GDM1 (cell line): ENCODE measurements at places on chromosomes 2 and 18.
A peak's percentile ranks its signal among the peaks of the same experiment; 100 is the strongest.

DNA sequence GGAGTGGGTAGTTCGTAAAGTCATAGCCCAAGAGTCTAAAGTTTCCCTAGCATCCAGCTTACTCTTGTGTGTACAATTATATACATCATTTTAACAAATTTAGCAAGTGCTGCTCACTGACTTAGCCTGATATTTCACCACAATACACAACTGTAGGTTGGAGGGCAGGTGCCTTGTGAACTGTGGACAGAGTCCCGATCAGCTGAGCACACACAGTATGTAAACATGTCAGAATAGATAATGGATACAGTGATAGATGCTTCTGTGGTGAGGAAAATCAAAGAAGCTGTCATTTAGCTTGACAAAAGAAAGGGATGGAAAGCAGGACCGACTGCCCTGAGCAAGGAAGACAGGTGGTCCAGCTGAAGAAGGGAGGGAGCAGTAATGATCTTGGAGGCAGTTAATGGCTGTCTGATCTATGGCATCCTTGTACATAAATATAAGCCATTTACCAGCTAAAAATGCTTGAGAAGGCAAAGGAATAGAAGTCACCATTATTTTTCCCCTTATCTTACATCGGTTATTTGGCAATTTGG lies 372.8 kb upstream of the UBE2E3 start:
- no peak for DNase-seq

GRCh38 chr18:46250812-46251173 lies 146.6 kb downstream of the HAUS1 start:
- DNase-seq, result no peak

- no peak for DNase-seq
Observed at GRCh38 chr2:178700922-178701342, 106.3 kb downstream of the TTN start.

DNA sequence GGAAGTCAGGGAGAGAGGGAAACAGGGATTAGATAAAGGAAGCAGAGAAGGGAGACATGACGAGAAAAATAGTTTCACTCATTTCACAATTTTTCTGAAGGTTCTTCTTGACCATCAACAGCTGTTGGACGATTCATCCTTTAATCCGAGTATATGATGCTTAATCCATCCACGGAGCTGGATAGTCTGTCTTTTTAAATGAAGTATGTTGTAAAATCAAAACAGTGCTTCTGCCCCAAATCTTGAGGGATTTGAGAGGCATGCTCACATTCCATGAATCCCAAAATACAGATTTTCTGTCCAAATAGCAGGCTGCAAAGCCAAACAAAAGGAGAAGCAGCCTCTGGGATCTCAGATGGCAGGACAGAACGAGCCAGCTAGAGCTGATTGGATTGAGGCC lies 47.5 kb downstream of the EPAS1 start:
- DNase-seq, result no peak

GRCh38 chr18:8238507-8238906 lies 370.7 kb upstream of the RAB12 start:
- DNase-seq, result no peak

GRCh38 chr2:232449964-232450363 lies 6.0 kb upstream of the ALPI start:
- no peak for DNase-seq

DNA sequence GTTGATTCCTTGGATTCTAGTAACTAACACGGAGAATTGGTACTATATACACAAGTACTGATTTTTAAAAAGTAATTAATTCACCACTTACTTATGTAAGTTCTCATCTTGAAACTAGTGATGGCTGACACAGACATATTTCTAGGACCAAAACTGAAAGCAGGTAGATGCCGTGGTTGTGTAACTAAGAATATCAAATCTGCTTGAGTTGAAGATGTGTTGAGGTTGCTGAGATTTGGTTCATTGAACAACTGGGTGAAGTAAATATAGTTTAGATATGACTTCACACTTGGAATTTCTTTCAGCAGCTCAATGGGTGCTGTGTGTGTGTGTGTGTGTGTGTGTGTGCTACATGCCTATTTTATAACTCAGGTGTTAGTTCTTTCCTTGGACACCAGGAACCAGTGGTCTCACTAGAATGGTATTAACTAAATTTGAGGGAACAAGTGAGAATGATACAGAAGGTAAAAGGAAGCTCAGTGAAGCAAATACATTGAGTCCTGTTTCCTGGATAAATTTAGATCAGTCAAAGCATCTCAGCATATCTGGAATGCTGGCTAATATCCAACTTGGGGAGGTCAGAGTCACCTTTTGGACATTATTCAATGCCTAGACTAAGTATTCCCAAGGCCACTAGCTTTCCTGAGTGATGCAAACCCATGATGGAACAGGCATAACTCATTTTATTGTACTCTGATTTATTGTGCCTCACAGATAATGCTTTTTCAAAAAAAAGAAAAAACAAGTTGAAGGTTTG lies 110.7 kb upstream of the ZEB2 start:
- no peak for DNase-seq

DNA sequence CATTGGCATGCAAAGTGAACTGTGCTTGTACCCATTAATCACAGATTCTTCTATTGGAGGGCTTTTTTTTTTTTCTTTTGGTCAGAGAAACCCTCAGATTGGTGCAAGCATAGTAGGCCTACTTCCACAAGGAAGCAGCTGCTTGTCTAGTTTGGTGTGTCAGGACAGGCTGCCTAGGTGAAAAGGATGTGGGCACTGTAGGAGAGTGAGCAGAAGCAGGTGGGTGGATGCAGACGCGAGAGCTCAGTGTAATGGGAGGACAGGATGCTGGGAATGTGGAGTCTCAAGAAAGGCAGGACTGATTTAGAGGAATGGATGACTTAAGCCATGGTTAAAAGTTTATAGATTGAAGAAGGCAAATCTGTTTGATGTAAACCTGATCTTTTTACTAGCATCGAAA lies 3.1 kb downstream of the ELP2 start:
- no peak for DNase-seq

DNA sequence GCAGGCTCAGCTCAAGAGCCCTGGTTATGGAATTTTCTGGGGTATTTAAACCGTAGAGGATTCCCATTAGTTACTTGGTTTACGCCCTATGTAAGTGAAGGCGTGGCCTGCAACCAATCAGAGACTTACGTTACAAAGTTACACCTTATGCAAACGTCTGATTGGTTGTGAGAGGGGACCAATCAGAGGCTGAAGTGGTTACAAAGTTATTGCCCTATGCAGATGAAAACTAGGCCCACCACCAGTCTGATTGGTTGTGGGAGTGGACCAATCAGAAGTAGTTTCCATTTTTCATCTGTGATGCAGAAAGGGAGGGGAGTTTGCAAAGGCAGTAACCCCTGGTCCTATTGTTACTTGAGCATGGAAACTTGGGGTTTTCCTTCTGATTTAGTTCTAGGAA lies 49.1 kb downstream of the DLGAP1 start:
- no peak for DNase-seq

GRCh38 chr2:101464841-101465240 lies 10.1 kb downstream of the RFX8 start:
- no peak for DNase-seq

DNA sequence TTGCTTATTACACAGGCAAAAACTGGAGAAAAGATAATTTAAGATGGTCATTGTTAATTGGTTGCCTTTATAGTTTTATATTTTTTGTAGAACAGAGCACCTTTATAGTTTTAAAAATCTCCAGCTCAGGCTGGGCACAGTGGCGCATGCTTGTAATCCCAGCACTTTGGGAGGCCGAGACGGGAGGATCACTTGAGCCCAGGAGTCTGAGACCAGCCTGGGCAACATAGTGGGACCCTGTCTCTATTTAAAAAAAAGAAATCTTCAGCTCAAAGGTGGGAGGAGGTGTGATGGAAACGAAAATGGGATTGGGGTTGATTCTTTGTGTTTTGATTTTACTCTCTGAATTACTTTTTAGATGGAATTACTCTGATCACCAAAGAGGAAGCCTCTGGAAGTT lies 85.4 kb downstream of the XRCC5 start:
- DNase-seq, result no peak

GRCh38 chr18:39825485-39826150 lies 2129.4 kb upstream of the PIK3C3 start:
- DNase-seq, result no peak

- no peak for DNase-seq
Observed at GRCh38 chr2:222038067-222038802, 260.6 kb downstream of the PAX3 start.

DNA sequence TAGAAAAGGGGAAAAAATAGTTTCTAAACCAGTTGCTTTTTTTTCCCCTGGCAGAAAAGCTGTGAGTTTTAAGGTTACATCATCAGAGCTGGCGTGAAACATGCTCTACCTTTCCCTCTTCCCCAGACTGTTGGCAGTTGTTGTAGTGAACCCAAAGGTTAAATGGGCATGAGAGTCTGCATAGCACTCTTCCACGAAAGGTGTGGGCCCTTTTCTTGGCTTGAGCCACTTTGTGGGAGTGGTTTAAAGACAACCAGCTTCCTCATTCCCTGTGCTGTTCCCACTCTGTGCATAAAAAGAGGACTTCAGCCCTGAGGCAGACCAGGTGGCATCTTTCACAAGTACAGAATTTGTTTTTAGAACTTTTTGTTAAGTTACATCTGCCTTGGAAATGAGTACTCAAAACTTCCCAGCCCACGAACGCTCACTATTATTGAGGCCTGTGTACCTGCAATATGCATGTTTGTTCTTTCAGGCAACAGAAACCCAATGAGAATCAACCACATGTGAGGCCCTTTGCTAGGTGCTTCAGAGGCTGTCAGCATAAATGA lies 243.8 kb downstream of the BABAM2 start:
- DNase-seq, result peak; percentile 7

DNA sequence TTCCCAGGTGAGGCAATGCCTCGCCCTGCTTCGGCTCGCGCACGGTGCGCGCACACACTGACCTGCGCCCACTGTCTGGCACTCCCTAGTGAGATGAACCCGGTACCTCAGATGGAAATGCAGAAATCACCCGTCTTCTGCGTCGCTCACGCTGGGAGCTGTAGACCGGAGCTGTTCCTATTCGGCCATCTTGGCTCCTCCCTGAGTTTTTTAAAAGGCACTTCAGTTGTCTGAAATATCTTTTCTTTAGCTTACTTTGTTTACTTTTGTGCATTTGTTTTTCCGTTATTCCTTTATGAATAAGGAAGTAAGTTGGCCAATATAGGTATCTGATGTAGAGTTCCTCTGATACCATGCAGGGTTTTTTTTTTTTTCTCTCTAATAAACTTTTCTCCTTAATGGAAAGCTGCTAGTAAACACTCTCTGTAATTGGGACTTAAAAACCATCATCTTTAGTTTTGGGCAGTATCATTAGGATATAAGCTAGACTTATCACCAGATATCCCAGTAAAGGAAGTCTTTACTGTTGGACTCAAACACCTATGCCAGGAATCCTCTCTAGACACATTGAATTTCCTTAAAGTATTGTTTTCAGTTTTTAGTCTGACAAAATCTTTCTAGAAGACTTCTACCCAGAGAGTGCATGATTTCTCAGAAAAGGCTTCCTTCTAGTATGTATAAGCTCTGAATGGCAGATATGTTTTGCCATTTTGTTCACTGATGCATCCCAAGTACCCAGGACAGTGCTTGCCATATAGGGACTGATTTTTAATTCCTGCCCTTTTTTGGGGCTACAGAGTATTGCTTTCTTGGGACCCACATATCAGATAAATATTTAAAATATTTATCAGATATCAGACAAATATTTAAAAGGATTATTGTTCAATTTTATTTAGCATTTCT lies 35.8 kb upstream of the DYSF start:
- DNase-seq, result no peak

DNA sequence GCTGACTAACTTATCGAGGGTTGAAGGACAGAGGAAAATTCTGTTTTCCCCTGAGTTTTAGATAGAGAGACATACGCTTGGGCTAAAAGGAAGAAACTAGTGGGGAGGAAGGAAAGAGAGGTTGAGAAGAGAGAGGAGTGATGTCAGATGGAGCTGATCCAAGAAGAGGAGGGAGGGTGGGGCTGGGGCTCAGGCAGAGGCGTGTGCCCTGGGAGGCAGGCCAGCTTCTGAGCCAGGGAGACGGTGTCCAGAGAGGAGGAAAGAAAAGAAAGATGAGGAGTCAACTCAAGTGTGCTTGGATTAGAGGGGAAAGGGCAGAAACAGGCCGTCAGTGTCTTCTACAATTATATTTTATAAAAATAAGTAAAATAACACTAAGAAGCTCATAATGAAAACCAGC lies 56.2 kb downstream of the EMILIN2 start:
- DNase-seq, result no peak

GRCh38 chr2:84776011-84776410 lies 104.9 kb downstream of the TRABD2A start:
- DNase-seq, result no peak

DNA sequence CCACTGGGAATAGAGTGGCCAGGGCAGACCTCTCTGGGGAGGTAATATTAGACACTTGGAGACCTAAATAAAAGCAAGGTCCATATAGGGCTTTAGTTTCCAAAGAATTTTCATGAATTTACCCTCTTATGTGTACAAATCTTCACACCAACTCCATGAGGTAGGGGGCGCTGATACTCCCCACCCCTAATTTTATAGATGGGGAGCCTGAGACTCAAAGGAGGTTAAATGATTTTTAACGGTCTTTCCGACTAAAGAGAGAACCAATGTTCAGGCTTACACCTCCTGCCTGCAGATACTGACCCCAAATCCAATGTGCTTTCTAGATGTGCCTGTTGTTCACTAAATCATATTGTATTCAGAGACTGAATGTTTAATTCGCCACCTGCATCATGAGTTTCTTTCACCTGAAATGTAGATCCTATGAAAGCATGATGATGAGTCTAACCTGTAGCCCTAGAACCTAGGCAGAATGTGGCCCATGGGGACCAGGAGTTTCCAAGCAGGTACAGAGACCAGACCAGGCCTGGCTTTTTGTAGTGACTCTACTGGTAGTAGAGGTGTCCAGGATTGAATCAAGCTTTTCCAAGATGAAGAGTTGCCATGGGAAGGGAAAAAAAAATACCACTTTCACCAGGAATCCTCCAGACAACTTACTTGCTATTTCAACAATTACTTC lies 16.8 kb upstream of the PAX3 start:
- no peak for DNase-seq

DNA sequence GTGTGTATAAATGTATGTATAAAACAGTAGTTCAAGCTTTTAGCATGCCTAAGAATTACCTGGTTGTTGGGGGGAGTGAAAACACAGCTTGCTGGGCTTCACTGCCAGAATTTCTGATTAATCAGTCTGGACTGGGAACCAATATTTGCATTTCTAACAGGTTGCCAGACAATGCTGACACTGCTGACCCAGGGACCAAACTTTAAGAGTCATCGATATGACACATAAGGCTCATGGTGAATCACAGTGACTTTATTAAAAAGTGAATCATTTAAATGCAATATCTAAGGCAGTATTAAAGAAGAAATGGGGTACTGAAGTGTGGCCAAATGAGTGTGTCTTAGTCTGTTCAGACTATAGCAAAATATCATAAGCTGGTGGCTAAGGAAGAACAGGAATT lies 195.9 kb upstream of the DTNA start:
- no peak for DNase-seq

GRCh38 chr2:177271981-177272666 lies 7.6 kb upstream of the NFE2L2 start:
- no peak for DNase-seq
